Stimulated activated CD8-positive, alpha-beta memory T cell treated with anti-CD3 and anti-CD28 coated beads, Interleukin-2, amount 100 ng/mL, for 1 hour (primary cell): ENCODE measurements at places on chromosomes 7 and 10.
A peak's percentile ranks its signal among the peaks of the same experiment; 100 is the strongest.

- DNase-seq, result no peak
Observed at GRCh38 chr7:136652635-136653370, 215.6 kb upstream of the CHRM2 start.

GRCh38 chr7:88480271-88480670, 173.6 kb upstream of the STEAP4 start:
- DNase-seq, result no peak

GRCh38 chr7:134935701-134936100, 50.6 kb upstream of the AGBL3 start:
- no peak for DNase-seq

DNA sequence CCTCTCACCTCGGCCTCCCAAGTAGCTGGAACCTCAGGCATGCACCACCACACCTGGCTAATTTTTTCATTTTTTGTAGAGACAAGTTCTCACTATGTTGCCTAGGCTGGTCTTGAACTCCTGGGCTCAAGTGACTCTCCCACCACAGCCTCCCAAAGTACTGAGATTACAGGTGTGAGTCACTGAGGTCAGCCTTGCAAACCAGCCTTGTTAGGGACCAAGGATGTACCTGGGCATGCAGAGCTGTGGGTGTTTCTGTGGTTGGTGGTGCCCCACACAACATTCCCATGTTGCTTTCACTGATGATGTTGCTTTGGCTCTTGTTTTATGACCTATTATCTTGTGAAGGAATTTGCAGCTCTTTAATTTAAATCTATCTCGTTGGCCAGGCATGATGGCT, 54.8 kb downstream of the OTUD1 start:
- no peak for DNase-seq

DNA sequence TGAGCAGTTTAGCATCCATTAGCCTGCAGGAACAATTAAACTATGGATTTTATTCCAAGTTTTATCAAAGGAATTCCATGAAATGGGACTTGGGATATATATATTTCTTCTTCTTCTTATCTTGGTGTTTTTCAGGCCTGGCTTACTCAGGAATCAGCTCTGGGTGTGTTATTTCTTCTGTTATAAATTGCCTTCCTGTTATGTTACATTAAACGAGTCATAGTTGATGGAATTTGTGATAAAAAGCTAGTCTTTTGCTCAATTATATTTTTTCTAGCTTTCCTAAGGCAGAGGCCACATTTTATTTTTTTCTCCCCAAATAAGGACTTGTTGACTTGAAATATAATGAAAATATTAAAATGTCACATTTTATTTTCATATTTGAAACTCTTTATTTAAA, 141.3 kb downstream of the EPC1 start:
- DNase-seq, result no peak

- no peak for DNase-seq
Observed at GRCh38 chr10:43299579-43299978, 32.7 kb upstream of the RASGEF1A start.

GRCh38 chr7:128453836-128454804, 1.6 kb upstream of the HILPDA start:
- DNase-seq, result no peak

DNA sequence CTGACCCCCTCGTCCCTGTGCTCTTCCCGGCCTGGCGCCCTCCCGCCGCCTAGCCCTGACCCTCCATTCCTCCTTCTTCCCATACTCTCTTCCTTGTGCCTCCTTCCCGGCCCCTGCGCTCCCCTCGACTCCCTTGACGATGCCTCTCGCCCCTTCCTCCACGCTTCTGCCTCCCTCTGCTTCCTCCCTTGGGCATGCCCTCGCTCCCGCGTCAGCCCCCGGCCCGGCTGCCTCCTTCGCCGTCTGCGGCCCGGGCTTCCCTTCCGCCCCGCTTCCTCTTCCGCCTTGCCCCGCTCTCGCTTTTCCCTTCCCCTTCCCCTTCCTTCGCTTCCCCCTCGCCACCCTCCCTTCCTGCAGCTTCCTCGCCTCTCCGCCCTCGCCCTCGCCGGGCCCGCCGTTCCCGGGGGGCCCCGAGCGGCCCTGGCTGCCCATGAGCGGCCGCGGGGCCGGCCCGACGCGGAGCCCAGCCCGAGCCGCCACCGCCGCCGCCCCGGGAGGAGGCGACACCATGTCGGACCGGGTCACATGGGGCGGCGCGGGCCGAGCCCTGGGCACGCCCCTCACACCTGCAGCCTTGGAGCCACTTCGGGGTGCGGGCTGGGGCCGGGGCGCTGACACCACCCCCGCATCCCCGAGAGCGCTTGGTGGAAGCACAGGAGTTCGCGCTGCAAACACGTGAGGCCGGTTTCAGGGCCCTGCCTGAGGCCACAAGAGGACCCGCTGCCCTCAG, at the start of gene FBXW4:
TSS of gene FBXW4 (minus strand) at position 497 of the 730 bp plus-strand sequence. CDS start at position 432, 65 bp downstream.
- DNase-seq, result peak; percentile 53

GRCh38 chr10:6064119-6064518, 2.0 kb upstream of the IL2RA start:
- DNase-seq, result no peak

DNA sequence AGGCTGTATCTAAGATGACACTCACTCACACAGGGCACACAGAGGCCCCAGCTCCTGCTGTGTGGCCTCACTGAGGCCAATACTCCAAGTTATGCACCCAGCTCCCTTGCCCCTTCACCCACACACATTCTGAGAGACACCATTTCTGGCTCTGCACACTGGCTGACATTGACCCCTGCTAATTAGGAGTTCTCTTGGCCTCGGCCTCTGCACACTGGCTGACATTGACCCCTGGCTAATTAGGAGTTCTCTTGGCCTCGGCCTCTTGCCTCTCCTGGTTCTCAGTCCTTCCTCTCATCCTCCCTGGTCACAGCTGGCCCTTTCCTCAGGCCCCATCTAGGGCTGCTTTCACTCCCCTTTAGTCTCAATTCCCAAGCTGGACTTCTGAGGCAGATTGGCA, 97.3 kb downstream of the GRID1 start:
- DNase-seq, result no peak

DNA sequence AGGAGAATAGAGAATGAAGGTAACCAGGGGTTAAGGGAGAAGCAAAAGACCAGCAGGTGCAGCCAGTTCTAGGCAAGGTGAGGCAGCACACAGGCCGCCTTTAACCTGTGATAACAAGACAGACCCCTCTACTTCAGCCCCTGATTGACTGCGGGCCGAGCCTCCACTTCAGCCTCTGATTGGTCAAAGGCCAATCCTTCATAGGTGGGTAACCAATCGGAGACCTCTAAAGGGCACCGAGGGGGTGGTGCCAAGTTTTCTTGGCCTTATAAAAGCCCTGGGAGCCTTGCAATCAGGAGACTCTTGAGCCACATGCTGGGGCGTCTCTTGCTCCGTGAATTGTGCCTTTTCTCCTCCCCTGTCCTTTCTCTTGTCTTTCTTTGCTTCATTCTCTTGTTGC, 98.8 kb downstream of the ELFN1 start:
- no peak for DNase-seq

DNA sequence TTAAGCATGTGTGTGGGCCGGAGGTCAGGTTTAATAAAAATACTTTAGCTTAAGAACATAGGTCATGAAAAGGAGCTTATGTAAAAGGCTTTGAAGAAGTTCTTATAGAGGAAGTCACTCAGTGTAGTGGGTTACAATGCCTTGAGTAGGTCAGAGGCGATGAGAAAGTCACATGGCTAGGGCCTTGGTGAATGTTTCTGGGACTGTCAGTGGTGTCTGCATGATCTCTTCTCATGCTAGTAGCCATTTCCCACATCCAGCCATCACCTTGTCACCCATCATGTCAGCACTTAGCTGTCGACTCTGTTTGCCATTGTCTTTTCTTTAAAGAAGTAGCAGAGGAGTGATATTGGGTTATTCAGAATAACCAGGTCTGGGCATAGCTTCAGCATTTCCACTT, 236.6 kb downstream of the CDK14 start:
- DNase-seq, result no peak

- no peak for DNase-seq
Observed at GRCh38 chr7:30148951-30149459, 14.2 kb downstream of the MTURN start.

DNA sequence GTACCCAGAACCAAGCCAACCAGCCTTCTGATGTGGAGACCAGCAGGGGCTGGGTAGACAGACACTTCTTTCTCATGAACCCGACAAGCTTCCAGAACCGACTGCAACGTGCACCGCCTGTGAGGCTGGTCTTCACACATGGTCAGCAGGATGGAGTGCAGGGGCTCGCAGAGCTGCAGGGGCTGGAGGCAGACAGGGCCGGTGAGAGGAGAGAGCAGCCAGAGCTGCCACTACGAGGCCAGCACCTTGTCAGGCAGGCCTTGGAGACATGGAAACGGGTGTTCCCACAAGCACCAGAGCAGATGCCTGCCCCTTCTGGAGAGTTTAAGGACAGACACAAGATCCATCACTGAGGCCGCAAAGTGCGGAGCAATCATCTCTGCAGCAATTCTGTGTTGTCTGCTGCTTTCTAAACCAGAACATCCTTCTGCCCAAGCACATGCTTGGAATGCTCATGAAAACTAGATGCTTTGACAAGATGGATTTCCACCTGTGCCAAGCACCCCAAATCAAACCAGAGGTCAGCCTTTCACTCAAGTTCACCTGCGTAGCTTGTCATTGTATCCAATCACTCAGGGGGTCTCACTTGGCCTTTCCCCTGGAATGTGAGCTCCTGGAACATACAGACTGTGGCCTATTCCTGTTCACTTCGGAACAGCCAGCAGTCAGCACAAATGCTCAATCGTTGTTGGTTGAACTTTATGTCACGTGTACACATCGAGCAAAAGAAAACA, 32.2 kb downstream of the FRMPD2 start:
- DNase-seq, result no peak

GRCh38 chr7:138935465-138936011, 45.7 kb downstream of the KIAA1549 start:
- DNase-seq, result no peak

DNA sequence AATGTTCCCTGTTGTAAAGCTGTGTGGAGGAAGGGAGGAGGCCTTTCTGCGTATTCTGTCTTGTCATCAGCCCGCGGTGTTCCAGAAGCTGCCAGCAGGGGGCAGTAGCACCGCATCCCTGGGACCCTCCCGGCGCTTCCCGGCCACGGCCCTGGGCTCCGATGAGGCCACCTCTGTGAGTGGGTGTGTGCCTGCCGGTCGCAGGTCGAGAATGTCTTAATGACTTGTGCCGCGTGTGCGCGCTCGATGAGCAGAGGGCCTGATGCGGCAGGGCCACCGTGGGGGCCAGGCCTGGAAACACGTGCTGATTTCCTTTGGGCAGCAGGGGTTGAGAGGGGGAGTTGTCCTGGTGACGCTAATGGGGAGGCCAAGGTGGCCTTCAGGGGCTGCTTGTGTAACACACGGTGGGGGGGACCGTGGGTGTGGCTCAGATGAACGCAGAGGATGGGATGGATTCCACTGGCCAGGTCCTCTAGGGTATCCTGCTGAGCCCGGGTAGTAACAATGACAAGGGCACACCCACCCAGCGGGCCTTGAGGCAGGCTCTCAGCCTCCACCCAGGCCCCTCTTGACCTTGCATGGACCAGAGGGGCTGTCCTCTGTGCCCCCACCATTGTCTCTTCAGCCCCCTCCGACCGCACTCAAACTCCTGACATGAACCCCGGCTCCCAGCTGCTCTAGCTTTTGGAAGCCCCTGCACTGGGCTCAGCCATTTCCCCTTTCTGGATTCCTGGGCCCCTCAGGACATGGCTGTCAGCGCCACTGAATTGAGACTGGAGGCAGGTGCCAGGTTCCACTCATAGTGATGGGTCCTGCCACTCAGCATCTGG, 135.9 kb upstream of the PODXL start:
- no peak for DNase-seq

DNA sequence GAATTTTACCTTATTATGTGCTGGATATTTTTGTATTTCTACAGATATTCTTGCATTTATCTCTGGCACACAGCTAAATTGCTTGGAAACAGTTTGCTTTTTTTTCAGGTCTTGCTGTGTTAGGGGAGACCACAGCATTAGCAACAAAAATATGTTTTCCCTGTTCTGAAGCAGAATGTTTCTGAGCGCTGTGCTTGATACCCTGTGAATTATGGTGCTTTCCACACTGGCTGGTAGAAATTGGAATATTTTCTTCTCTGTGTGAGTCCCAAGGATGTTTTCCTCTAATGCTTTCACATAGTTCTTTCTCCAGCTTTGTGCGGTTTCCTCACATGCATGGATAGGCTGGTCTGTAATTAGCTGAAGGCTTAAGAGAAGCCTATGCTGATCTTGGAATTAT, 651.6 kb upstream of the IGFBP3 start:
- DNase-seq, result no peak

GRCh38 chr7:73423519-73424488, 9.8 kb upstream of the FZD9 start:
- DNase-seq, result no peak

- no peak for DNase-seq
Observed at GRCh38 chr7:117775801-117776200, 97.4 kb downstream of the CTTNBP2 start.

DNA sequence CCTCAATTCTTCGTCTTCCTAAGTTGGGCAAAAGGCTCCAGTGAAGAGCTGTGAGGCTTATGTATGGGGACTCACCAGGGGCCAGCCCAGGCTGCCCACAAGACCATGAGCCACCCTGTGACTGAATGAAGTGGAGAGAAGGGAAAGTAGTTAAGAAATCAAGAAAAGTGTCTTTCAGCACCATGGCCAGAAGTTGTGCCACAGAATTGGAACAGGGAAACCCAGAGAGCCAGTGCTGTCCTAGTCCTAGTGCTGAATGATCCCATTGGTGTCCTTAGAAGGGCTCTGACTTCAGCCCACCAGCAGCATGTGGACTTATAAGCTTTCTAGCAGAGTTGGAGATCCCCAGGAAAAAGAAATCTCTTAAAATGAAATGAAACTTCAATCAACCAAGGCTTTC, 37.0 kb upstream of the CCSER2 start:
- DNase-seq, result no peak

DNA sequence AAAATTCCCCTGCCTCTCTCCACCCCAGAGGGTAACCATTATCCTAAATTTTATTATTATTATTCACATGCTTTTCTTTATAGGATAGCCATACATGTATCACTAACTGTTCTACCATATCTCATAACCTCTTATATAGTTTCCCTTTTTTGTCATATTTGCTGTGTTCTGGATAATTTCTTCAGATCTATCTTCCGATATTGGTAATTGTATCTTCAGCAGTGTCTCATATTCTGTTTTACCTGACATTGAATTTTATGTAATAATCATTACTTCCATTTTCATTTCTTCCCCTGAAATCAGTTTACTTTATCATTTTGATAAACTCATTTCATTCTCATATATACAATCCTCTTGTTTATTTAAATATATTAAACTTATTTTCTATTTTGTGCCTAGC, 273.5 kb downstream of the ADK start:
- no peak for DNase-seq
